ENCODE measurements at places on chromosomes 3 and 15. TPM values are rescaled to one million over a fixed set of nuclear protein-coding genes. Genes with fewer than 3 reads are reported as not detected.
A peak's percentile ranks its signal among the peaks of the same experiment; 100 is the strongest.

DNA sequence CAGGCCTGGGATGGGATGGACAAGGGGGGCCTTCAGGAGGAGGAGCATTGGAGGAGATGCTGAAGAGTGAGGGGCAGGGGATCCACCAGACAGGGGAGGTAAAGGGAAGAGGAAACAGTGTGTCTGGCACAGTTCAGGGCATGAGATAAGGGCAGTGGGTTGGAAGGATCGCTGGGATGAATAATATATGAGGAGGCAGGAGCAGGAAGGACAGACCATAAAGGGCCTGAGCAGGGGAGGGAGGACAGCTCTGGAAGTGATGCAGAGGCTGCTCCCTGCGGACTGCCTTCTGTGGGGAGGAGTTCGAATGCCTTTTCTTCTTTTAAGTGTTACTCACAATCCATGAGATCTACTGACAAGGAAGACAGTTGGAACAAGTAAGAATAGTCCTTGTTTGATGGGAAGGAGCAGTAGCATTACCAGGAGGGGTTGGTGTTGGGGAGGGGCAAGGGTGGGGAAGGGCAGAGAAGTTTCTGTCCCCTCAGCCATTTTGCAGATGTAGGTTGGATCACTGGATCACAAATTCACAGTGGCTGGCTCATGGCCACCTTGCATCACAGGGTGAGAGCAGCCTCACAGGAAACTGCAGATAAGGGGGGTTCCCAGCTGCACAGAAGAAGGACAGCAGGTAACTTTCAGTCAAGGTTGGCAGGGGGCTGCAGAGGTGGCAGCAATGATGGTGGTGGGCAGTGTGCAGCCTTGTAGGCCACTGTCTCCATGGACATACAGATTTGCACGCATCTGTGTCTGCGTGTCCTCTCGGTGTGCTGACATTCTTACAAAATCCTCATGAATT is 91.9 kb upstream of the SNRPN start:
- no peak for DNase-seq
- no peaks in the 10 kb centered on the region for H3K36me3 ChIP-seq
- peak overlapping the region; percentile 51 for H3K4me3 ChIP-seq
- H3K4me1 ChIP-seq: peaks cover 43% of the 10 kb centered on the region
- H3K27ac ChIP-seq: peak overlapping the region; percentile 64

DNA sequence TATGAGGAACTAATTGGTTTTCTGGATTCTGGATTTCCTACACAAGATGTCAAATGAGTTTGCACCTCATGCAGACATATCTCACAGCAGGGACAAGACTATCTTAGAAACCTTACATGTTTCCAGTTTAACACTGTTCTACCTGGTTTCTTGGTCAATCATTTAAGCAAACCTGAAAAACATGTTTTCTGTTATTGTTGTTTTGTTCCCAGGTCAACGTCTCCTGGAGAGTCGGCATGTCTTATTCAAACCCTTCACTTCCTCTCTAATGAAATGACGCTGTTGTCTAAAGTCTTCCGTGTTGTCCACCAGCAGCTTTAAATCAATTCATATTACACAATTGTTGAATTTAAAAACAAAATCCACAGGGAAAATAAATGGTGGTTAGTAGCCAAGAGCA is 150.9 kb downstream of the CNTN3 start:
- no peak overlapping the region for H3K4me3 ChIP-seq
- no peak for DNase-seq
- H3K27me3 ChIP-seq: no peaks in the 10 kb centered on the region
- H3K36me3 ChIP-seq: peaks cover 17% of the 10 kb centered on the region
- H3K27ac ChIP-seq: no peak overlapping the region
- H3K4me1 ChIP-seq: peaks cover 43% of the 10 kb centered on the region

- no peaks in the 10 kb centered on the region for H3K27me3 ChIP-seq
- peak overlapping the region; percentile 78 for H3K4me3 ChIP-seq
- no peaks in the 10 kb centered on the region for H3K36me3 ChIP-seq
- peak overlapping the region; percentile 83 for H3K27ac ChIP-seq
- H3K4me1 ChIP-seq: peaks cover 68% of the 10 kb centered on the region
Observed at GRCh38 chr15:51731549-51732267, 5.7 kb downstream of the LYSMD2 start.

DNA sequence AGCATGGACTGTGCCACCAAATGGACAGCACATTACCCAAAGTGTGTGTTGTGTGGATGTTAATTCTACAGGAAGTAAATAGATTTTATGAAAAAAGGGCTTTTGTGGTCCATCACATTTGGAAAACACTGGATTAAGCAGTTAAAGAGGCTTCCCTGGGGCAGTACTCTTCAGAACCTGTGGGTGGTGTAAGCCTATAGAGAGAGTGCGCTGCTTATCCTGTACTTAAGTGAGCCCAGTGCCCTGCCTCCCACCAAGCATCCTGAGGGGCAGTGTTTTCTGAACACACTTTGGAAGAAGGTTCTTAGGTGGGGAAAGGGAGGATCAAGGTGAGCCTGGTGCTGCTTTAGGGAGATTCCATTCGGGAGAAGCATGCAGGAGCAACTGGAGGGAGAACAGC is 10.9 kb downstream of the TTLL3 start:
- H3K36me3 ChIP-seq: no peaks in the 10 kb centered on the region
- no peaks in the 10 kb centered on the region for H3K27me3 ChIP-seq
- no peak overlapping the region for H3K27ac ChIP-seq
- H3K4me3 ChIP-seq: no peak overlapping the region

HHATL gene
- total RNA-seq: not detected

HHLA2 gene
- total RNA-seq: not detected

C2CD4A gene
- total RNA-seq: not detected
